H9 (cell line): ENCODE measurements at places on chromosomes 5 and 9.

- no peak for DNase-seq
Observed at GRCh38 chr9:28542928-28543327, 969.6 kb upstream of the C9orf72 start.

DNA sequence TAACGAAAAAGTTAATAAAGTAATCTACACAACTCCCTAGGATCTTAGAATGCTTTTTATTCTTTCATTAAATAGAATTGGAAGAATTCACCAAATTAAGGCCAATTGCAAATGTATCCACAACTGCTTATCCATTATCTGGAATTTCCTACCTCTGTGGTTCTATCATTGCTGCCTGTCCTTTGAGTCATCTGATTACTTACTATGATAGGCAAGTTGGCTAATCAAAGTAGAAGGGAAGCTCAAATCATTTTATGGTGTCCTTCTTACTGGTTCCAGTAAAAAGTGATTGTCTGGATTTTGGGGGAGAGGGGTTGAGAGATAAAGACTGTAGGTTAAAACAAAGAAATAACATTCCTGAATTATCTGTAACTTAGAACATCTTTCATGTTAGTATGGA is 161.4 kb upstream of the GNA14 start:
- DNase-seq, result no peak

- peak; percentile 72 for DNase-seq
Observed at GRCh38 chr9:130938652-130939404, at the start of gene FIBCD1. Gene FIBCD1, minus strand, starts transcription at chr9:130939247. Its CDS starts 640 bp downstream, at chr9:130938607.

DNA sequence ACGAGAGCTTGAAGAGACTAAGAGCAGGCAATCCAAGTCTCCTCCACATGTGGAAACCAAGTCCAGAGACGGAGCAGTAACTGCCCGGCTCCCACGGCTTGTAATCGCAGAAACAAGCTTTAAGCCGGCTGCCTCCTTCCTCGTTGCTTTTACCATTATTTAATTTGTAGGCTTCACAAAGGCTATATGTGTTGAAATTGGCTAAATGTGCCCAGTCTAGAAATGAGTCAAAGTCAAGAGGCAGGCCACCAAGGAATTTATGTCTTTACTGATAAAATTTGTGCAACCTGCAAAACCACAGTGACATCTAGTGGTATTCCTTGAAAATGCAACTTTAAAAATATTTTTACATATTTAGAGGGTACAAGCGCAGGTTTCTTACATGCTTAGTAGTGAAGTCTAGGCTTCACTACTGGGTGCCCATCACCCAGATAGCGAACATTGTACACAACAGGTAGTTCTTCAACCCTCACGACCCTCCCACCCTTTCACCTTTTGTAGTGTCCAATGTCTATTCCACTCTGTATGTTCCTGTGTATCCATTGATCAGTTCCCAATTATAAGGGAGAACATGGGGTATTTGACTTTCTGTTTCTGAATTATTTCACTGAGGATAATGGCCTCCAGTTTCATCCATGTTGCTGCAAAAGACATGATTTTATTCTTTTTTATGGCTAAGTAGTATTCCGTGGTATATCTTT is 33.5 kb upstream of the EBF1 start:
- DNase-seq, result no peak

GRCh38 chr5:6822068-6822467 is 108.8 kb downstream of the TENT4A start:
- DNase-seq, result no peak

DNA sequence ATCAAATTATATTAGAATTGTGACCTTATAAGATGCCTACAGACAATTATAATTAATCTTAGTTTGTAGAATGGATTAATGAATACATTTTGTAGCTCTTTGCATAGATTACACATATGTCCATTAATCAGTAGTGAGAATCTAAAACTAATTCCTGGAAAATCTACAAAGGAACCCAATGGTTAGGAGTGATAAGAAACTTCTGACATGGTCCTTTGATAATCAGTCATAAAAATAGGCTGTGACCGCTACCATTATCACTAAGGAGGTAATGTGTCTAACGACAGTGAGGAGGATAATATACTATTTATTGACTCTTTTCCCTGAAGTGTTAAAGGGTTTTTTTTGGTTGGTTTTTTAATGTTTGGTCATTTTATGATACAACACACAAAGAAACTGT is 46.6 kb downstream of the BNC2 start:
- no peak for DNase-seq

DNA sequence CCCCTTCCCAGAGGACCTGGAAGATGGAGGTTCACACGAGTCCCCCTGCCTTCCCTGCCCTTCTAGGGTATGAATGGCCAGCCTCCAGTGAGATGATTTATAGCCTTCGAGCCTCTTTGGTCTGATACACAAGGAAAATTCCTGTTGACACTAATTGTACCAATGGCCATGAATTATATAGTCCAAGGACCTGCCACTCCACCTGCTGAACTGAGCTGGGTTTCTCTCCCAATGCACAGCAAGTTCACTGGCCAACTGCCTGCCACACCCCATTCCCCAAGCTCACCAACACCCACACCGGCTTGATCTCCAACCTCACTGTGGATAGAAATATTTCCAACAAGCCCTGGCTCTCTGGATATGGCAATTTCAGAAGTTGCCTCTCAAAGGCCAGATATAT is 9.3 kb upstream of the ADRA1B start:
- DNase-seq, result no peak

DNA sequence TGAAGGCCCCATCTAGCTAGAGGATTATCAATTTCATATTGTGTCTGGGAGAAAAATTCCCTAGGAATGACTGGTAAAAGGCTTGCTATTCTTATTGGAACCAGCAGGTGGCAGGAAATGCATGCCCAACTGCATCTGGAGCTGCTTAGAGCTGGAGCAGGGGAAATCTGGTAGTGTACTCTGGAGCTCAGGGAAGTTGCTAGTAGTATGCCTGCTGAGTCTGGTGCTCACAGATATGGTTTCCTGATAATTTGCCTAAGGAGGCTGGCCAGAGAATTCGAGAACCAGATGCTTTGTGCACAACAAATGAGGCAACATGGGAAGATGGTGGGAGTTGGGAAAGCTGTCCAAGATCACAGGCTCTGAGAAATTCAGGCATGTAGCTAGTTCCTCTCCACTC is 53.7 kb downstream of the G3BP1 start:
- DNase-seq, result peak; percentile 54
